ENCODE measurements at places on chromosomes 2 and 18. TPM values are rescaled to one million over a fixed set of nuclear protein-coding genes. Genes with fewer than 3 reads are reported as not detected.

DNA sequence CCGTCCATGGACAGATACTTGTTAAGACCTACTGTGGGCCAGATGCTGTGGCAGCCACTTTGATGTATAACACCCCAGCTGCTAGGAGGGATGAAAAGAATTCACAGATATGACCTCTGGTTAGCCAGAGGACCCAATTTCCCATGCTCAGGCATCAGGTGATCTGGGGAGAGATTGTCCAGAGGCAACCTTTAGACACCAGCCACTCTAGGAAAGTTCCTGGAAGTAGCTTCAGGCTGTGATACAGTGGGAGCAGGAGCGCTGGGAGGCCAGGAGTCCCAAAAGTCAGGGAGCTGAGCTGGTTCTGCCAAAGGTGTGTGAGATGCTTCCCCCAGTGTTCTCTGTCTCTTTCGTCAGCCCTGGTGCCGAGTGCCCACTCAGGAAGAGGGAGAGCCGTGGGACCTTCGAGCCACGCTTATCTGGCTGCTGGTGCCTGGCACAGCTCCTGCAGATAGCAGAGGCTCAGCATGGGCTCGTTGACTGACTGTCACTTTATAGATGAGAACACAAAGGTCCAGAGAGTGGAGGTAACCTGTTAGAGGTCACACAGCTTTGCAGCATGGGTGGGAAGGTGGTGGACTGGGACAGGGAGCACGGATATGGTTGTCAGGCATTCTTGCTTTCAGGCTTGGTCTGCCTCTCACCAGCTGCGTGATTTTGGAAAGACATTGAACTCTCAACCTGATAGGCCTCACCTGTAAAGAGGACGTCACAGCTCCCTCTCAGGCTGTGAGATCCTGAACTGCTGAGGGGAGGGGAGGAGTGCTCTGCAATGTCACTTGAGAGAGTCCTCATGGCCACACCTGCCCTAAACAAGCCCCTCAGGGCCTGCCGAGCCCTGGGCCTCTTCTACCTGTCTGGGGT lies 7.8 kb upstream of the RALB start:
- no peak for DNase-seq

DNA sequence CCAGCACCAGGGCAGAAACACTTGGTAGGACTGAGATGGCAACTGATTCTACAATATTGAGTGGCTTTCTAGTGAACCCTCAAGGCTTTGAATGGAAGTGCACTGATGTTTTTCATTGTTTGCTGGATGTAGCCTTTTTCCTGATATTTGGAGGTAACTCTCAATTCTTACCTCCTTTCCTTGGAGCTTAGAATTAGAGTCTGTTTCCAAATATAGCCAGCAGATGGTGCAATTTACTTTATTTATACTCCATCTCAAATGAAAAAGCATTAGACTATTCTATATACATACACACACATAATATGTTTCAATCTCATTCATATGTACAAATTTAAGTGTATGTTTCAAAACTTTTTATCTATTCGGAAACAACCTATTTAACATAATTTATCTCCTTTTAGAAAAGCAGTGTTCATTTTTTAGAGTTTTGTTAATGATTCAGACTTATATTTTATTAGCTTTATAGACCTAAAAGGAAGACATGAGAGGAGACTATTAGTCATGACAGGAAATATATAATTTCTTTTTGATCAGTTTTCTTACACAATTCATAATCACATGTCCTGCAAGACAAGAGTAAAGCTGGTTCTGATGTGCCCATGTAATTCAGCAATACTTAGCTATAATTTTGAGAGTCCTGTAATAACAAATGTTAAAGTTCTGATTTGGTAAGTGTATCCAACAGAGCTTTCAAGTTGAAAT lies 124.8 kb downstream of the NUP35 start:
- no peak for DNase-seq

DNA sequence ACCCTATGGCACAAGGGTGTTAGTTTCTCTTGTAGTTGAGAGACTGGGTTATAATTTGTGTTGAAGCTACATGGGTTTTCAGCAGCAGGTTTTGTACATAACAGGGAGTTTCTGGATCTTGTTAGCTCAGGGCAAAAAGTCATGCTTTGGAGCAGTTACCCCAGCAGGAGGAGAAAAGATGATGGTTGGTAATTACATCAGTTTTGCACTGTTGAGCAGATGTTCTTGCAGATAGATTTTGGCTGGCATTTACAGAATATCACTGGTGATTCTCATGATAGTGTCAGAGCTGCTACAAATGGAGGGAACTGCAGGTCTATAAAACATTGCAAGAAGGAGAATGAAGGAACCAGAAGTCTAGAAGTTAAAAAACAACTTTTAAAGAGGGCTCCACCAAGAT lies 215.2 kb upstream of the ATP5MC3 start:
- no peak for DNase-seq

GRCh38 chr18:26771524-26771923 lies 94.0 kb downstream of the AQP4 start:
- no peak for DNase-seq

DNA sequence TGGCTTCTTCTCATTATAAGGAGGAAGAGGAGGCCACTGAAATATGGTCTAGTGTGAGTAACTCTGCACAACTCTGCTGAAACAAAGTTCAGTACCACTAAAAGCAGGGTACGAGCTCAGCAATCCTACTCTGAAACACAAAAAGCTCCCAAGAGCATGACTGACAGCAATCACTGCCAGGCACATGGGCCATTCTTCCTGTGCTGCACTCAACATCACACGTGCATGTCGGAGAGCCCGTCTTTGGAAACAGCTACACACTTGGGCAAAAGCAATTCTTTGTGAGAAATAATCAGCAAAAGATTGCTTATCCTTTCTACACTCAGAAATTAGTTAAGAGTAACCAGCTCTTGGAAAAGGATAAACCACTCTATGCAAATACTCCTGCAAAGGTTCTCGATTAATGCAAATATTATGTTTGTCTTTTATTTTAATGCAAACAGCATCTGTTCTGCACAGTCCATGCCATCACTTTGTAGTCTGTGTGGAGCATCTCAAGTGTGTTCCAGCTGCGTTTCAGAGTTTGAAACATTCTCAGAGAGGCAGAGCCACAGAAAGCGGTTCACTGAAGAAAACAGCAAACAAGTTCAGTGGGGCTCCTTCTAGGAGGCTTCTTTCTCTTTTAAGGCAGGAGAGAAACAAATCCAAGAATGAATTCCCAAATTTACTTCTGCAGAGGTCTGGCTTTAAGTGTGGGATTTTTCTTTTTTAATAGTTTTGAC lies 145.0 kb downstream of the HDAC4 start:
- no peak for DNase-seq

DNA sequence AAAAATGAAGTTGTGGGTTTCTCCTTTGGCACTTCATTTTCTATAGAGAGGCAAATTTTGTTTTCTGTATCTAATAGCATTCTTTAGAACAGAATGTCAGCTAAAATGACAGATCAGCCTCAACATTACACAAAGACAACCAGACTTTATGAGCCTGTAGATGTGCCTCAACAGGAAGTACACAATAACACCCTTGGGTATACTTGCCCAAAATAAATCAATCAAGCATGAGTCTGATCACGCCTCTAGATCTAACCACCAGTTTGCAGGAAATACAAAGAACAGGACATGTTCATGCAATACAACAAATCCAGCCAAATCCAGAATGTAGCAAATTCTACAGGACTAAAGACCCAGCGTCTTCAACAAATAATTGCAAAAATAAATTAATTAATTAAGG lies 11.2 kb upstream of the DAPL1 start:
- no peak for DNase-seq

DNA sequence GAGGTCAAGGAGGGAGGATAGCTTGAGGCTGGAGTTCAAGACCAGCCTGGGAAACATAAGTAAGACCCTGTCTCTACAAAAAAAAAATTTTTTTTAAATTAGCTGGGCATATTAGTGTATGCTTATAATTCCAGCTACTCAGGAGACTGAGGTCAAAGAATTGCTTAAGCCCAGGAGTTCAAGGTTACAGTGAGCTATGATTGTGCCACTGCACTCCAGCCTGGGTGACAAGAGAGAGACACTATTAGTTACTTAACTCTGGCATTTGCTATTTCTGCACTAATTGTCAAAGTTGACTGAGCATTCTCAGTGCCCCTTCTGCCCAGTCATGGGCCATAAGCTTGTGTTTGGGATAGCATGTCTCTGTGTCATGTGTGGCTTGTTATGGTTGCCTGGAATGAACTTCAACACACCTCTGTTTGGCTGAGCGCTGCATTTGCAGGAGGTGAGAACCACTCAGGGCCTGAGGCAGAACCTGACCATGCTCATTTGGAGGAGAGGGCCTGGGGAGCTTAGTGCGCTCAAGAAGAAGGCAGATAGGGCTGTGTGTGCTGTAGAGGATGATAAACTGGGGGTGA lies 77.7 kb downstream of the SH3RF3 start:
- DNase-seq = no peak

GRCh38 chr2:239293775-239294430 lies 106.9 kb downstream of the HDAC4 start:
- peak; percentile 59 for DNase-seq

DNA sequence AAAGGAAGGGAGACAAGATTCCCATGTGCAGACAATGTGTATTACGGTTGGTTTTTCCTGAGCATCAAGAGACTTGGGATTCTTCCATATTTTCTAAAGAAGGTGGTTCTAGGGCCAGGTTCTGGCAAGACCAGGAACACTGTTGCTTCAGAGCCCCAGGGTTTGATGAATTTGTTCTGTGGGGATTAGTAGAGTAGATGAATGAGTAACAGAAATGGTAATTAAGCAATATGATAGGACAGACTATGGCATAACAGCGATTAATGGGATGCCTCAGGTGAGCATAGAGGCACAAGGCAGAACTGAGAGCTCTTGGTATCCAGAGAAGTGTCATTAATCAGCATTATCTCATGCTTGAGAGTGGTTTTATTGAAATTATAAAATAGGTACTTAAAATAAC lies 82.8 kb upstream of the PNPT1 start:
- no peak for DNase-seq

DNA sequence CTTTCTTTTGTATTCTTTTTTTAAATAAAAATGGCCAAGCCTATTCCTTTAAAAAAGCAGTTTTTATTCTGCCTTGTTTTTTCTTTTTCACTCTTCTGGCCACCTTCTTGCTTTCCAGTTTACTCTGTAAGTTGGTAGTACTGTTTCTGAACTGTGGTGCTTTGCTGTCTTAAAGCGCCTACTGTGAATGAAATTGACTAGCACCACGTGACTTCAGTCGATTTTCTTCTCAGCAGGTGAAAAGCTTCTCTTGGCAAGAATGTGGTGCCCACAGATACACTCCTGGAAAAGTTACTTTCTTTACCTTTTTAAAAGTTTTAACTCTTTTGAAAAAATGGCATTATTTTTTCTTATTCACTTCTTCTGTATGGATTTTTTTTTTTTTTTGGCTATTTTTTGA lies 32.4 kb downstream of the DYNC1I2 start:
- no peak for DNase-seq

- DNase-seq = peak; percentile 86
Observed at GRCh38 chr2:131673400-131674173, 145.9 kb downstream of the CCDC74A start.

DNA sequence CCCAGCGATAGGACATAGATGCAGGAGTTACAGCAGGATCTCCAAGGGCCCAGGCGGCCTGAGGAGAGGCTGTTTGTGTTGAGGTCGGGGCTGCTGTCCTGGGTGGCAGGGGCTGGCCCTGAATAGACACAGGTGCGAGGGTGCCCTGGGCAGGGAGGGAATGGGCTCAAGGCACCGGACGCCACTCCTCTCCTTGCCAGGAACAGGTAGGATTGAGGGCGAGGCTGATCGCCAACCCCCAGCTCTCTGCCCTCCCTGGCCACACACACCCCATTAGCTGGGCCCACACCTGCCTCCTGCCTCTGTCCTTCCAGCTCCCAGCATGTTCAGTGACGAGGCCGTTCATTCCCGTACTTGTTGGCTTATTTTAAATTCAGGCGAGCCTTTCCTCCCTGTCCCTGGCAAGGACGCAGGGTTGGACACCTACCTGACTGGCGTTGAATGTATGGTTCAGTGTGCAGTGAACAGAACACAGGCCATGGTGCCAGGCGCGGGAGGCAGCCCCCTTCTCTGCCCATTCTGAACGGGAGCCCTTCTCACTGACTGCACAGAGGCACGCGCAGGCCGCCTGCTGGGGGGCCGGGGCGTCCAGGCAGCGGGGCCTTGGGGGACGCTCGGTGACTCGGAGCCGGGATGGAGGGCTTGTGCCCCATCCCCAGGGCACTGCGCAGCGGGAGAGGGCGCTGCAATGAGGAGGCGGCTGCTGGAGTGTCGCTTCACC lies 41.3 kb upstream of the SNED1 start:
- peak; percentile 42 for DNase-seq

- DNase-seq = no peak
Observed at GRCh38 chr2:182050333-182051135, 64.9 kb downstream of the PPP1R1C start.

- DNase-seq = no peak
Observed at GRCh38 chr2:234905547-234906265, 46.1 kb upstream of the SH3BP4 start.

GRCh38 chr18:68979737-68980136 lies 181.9 kb downstream of the CCDC102B start:
- DNase-seq = no peak

DNA sequence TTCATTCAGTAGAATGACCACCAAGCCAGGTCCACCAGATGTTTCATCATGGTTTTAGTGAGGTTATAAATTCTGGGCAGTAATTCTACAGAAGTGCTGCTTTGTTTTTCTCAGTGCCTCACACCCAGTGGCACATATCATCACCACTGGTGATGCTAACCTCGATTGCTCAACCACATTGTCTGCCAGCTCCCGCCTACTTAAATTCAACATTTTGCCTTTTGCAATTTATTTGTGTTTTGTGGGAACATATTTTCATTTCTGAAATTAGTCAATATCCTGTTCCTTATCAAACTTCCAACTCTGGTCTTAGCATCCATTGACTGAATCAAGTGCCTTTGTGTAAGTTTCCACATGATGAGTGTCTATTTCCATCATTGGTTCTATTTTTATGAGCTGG lies 62.3 kb upstream of the TMEM178A start:
- DNase-seq = no peak

The ITPRID2 gene
- 36.8 TPM for polyA plus RNA-seq

The UGT1A3 gene
- not detected for polyA plus RNA-seq

The VWA3B gene
- 0.20 TPM for polyA plus RNA-seq

The KLHL29 gene
- 13.3 TPM for polyA plus RNA-seq

The WNT10A gene
- 0.03 TPM for polyA plus RNA-seq

The FEV gene
- not detected for polyA plus RNA-seq
